ENCODE measurements at places on chromosomes 6 and 20.

DNA sequence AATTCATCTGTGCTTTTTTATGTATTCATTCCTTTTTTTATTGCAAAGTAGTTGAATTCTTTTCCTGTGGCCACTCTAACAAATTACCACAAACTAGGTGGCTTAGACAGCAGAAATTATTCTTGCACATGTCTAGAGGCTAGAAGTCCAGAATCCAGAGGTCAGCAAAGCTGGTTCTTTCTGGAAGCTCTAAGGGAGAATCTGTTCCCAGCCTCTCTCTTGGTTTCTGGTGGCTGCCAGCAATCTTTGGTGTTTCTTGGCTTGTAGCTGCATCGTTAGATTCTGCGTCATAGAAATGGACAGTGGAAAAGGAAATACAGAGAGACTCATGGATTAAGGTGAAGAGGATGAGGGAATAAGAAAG is 39.3 kb downstream of the GSTA2 start:
- no peak for DNase-seq

DNA sequence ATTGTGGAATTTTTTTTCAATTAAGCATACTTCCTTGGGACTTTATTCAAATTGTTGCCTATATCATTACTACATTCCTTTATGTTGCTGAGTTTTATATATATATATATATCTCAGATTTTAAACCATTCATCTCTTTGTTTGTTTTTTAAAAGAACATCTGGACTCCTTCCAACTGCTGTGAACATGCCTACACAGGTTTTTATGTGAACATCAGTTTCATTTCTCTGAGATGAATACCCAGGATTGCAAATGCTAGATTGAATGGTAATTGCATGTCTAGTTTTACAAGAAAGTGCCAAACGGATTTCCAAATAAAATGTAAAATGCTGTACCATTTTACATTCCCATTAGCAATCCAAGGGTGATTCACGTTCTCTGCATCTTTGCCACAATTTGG is 1289.3 kb downstream of the HACE1 start:
- no peak for DNase-seq

DNA sequence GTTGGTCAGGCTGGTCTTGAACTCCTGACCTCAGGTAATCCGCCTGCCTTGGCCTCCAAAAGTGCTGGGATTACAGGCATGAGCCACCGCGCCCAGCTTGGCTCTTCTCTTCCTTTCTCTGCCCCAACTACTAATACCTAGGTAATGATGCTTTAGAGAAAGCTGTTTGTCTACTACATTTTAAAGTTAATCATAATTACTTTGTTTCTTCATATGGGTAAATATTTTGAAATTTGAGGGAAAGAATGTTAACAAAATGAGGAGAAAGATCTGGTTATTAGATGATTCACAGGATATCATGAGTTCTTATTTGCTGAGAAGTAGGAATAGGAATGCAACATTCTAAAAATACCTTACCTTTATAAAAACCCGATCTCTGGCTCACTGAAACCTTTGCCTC is 18.4 kb upstream of the PTPRK start:
- no peak for DNase-seq

- DNase-seq = no peak
Observed at GRCh38 chr20:51727872-51728271, 40.3 kb downstream of the ATP9A start.

- DNase-seq = no peak
Observed at GRCh38 chr20:43191946-43192863, 2.5 kb upstream of the PTPRT start.

DNA sequence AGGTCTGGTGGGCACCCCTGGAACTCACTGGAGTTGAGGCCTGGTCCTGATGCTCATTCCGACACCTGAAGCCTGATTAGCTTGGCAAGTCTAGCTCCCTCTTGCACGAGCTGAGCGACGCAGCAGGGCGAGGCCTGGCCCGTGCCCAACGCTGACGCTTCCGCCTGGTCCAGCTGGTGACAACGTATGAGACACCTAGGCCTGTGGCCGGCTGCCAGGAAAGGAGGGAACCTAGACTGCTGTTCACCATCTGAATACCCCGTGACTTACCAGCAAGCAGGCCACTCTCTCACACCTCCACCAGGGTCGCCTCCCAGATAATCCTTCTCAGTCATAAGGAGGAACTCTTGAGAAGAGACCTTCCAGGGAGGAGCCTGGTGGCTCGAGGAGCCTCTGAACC is 24.5 kb downstream of the YTHDF1 start:
- DNase-seq = no peak

DNA sequence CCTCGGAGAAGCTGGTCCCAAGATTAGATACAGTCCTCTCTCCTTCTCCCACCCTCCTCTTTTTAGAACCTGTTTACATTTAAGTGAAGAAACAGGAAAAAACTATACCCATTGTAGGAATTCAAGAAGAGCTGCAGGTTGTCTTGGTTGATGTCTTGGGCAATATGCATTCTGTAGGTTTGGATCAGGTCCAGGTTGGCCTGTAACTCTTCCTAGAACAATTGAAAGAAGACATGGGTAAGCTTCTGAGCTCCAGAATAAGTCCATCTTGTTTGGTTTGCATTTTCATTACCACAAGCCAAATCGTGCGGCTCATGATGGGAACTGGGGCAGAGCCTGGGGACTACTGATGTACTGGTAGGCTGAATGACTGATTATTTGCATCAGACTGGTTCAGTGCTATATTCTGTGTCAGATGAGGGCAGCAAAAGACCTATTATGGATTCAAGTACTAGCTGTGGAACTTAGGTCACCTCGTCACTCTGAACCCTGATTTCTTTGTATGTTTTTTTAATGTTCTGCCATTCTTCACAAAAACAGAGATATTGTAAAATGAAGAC is 20.3 kb upstream of the SLA2 start:
- no peak for DNase-seq

GRCh38 chr6:137840252-137840651 is 26.8 kb upstream of the TNFAIP3 start:
- no peak for DNase-seq

GRCh38 chr6:56961151-56961550 is 6.2 kb downstream of the BEND6 start:
- no peak for DNase-seq

DNA sequence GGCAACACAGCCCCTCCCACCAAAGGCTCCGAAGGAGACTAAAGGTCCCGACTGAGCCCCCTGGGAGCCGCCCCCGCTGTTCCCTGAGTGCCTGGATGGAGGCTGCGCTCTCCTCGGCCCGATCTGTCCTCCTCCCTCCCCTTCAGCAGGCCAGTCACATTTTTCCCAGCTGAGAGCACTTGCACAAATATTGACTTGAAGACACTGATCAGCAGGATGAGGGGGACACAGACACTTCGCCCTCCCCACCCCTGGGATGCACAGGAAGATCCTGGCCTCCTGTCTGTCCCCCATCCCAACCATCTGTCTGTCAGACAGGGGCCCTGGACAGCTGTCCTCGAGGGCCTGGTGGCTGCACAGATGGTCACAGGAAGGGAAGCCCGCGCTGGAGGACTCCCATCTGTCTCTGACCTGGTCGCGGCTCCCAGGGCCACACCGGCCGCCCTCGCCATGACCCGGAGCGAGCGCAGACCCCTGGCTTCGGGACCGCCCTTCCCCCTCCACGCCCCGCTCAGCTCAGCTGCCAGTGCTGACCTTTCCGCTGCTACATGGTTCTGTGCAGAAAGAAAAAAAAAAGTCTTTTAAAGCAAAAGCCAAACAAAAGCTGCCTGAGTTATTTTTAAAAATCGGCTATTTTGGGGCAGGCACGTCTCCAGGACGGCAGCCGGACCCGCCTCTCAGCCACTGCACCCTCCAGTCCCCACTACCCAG is 11.1 kb downstream of the LAMA5 start:
- DNase-seq = no peak

Measured in activated CD4-positive, alpha-beta T cell treated with anti-CD3 and anti-CD28 coated beads for 1 hour (primary cell).